ENCODE measurements at places on chromosomes 6 and 20.

- no peak for DNase-seq
Observed at GRCh38 chr6:13667655-13668054, 44.0 kb downstream of the RANBP9 start.

DNA sequence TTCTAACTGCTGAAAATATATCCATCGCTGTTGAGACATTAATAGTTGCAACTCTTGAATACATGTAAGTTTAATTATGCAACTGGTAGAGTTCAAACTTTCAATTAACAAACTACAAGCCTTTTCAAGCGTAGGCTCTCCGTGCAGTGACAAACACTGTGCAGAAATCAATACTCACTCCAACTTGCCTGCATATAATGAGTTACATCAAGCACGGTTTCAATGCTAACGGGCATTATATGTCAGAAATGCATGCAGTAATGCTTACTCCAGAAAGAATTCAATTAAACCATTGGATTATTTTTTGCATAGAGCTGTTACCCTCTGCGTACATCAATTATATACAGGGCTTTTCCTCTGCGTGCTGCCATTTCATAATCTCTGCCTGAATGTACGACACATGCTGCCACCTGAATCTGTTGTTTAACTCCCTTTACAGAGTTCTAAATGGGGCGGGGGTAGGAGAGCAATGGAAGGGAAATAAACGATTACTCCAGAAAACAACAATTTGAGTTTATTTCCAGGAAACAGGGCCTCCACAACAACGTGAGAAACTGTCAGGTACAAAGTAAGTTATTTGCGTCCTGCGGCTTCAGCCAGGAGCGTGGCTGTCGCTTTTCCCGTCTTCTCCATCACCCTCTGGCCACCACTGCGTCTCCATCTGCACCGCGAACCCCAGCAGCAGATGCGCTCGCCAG lies 1.8 kb downstream of the PTPRK start:
- DNase-seq = no peak

DNA sequence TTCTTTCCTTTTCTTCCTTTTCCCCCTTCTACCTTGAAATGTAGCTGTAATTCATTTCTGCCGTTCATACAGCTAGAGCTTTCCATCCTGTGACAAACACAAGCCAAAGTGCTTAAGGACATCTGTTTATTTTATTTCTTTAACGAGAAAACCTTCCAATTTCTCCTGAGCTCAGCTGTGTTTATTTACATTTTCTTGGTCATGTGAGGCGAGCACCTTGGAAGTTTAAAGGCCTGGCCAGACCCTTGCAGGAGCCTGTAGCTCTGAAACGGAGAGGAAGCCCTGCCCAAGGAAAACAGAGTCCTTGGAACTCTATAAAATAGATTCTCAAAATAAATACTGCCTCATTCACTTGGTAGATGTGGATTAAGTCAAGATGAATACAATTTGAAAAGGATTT lies 223.1 kb downstream of the EYA2 start:
- no peak for DNase-seq

DNA sequence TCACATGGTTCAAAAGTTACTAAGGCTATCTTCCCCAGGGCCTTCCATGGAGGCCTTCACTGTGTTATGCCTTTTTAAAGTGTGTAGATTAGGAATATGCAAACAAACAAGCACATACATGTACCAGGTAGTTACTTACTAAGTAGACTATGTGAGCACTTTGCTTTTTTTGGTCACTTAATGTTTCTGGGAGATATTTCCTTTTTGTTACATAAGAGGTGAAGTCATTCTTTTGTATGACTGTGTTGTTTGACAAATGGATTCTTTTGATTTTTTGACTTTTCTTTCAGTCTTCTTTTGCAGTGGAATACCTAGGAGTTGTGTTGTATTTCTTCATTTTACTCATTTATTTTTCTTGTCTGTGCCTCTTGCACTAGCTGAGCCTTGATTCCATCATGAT lies 39.6 kb upstream of the BCAS1 start:
- no peak for DNase-seq

DNA sequence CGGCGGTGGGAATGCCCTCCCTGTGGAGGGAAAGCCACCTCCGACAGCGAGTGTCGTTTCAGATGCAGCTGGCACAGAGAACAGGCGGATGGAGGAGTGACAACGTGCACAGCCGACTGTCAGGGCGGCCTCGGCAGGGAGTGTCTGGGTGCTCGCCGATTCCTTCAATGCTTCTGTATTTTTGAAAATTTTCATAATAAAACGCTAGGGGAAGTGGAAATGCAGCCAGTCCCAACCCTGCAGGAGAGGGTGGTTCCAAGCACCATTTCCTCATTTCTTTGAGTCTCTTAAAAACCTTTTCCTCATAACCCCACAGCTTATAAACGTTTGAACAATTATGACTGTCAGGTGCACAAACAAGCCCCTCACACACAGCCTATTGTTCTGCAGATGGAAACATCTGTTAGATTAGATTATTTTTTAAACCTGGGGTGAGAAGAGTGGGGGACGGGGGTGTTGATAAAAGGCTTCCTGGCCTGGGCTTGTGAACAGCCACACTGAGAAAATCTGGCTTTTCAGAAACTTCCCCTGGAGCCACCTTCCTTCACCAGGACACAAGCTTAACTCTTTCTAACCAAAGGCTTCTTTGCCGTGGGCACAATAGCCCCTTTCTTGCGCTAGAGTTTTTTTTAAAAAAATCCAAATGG lies 228.9 kb downstream of the ANKRD60 start:
- no peak for DNase-seq

GRCh38 chr6:84074988-84075781 lies 41.6 kb downstream of the MRAP2 start:
- no peak for DNase-seq

DNA sequence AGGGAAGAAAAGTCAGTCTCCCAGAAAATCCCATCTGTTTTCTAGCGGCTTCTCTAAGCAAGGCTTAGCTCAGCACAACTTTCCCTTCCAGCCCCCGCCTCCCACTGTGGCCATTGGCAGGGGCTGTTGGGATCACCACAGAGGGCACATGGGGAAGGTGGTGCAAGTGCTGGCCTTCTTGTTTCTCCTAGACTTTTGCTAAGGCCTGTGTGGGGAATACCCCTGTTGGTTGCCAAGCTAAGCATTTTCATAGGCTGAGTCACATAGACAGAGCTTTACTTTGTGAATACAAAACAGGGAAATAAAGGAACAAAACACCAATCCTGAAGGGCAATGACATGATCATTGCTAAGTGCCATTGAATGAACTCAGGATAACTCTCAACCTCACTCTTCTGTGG lies 32.4 kb upstream of the TIAM2 start:
- DNase-seq = no peak

- DNase-seq = no peak
Observed at GRCh38 chr6:1384549-1385128, 4.7 kb upstream of the FOXF2 start.

DNA sequence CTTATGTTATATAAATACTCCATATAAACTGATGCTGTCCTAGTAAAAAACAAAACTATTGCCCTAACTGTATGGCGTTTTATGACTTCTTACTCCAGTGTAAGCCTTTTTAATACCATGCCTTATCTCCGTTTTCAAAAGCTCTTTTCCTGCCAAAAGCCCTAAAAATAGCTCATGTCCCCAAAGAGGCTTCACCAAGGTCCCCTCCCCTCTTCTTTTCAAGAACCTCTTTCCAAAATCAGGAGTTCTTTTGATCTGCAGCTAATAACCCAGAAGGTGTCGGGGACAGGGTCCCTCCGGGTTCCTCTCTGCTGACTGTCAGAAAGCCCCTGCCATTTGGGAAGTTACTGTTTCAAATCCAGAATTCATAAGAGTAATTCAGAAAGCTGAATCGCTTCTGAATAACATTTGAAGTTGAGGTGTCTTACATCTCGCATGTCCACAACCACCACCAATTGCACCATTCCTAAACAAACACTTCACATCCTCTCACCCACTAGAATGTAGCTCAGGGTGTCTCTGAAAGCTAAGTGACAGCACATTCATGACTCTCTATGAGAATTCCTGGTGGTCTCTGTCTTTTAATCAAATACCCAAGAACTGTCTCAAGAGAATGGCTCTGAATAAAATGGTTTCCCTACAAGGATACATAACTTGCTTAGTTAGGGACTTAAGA lies 13.3 kb downstream of the TASP1 start:
- no peak for DNase-seq

GRCh38 chr6:56024931-56025330 lies 149.5 kb upstream of the BMP5 start:
- no peak for DNase-seq

DNA sequence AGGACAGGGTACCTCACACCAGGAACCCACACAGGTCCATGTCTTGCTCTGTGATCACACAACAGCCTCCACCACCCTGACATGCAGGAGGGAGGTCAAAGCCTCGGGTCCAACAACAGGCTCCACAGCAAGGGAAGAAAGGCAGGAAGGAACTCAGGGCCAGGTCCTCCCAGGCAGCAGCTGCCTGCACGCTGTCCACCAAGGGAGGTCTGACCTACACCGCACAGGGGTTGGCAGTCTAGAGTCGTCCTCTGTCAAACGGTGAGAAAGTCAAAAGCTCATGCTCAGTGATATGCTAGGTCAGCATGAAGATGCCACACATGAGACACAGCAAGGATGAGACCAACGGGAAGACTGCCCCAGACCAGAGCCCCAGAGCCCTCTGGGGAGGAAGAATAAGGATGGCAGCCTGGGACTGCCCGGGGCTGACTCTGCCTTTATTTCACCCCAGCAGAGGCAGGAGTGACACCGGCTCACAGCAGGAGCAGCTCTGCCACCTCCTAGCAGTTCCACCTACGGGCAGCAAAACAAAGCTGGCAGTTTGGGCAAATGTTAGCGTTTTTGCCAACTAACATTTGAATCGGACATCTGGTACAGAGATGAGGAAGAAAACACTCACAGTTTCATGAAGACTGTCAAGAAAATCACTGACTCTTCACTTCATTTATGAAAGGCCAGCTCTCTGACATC lies 8.5 kb downstream of the GMEB2 start:
- DNase-seq = no peak

- no peak for DNase-seq
Observed at GRCh38 chr6:70629929-70630328, 37.8 kb upstream of the SMAP1 start.

DNA sequence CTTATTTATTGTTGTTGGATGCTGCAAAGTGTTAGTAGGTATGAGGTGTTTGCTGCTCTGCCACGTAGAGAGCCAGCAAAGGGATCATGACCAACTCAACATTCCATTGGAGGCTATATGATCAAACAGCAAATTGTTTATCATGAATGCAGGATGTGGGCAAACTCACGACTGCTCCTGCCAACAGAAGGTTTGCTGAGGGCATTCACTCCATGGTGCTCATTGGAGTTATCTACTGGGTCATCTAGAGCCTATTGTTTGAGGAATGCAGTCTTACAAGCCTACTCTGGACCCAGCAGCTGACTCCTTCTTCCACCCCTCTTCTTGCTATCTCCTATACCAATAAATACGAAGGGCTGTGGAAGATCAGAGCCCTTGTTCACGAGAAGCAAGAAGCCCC lies 12.1 kb downstream of the MICB start:
- no peak for DNase-seq

DNA sequence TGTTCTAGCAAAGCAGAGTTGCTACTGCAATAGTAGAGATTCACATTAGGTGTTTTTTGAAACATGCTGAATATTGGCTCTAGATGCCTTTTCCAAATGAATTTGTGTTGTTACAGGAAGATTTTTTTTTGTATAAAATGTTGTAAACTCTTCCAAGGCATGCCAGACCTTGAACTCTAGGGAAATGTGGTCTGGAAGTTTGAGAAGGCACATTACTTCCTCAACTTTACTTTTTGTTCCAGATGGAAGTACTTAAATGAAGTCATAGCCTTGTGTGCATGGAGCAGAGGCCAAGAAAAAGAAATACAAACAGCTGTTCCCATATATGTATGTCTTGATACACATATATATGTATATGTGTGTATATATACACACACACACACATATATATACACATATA lies 585.7 kb upstream of the MARCKS start:
- DNase-seq = no peak

- no peak for DNase-seq
Observed at GRCh38 chr20:38156888-38157634, 8.0 kb downstream of the TGM2 start.

All from activated naive CD4-positive, alpha-beta T cell treated with Interleukin-2 at 50 U/mL for 16 hours (primary cell).